ENCODE measurements at places on chromosomes 13 and 19.

DNA sequence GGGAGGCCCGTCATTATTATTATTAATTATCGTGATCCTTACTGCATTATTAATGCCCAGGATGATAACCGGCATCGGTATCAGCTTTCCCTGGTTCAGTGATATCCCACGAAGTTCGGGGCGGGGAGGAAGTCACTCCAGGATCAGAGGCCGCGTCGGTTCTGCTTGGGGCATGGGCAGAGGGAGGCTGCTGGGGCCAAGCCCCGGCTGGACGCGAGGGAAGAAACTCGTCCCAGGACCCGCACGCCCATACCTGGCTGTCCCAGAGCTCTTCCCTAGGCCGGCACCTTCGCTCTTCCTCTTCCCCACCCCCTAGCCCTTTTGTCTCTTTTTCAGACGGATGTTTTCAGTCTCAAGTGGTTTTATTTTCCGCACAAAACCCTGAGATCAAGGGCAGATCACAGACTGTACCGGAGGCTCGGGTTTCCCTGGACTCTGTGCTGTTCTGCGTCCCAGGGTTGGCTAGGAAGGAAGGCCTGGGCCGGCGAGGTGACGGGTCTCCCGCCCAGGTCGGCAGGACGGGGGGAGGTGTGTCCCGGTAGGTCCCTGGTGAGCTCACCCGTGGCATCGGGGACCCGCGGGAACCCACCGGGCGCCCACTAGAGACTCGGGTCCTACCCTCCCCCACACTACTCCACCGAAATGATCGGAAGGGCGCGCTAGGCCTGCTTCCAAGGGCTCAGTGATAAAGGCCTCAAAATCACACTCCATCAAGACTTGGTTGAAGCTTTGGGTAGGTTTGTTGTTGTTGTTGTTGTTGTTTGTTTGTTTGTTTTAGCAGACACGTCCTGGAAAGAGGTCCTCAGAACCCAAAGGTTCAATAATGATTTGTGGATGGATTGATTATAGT lies 7.9 kb downstream of the ZIC2 start:
- no peak for DNase-seq

DNA sequence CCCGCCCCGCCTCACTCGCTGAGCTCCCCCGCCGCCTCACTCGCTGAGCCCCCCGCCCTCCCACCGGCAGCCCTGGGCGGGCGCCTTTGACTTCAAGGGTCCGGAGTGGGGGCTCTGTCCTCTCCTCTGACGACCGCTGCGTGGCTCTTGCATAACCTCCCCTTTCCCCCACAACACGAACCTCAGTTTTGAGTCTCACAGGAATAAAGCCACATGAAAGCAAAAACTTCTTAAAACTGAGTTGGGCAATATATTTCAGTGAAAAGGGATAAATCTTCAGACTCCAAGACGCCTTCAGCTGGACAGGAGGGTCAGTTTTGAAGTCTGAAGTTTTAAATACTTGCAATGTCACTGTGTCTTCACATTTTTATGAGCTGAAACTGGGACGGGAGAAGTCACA lies 70.6 kb upstream of the C13orf46 start:
- DNase-seq, result no peak

GRCh38 chr13:24348797-24349515 lies 39.6 kb downstream of the C1QTNF9 start:
- no peak for DNase-seq

DNA sequence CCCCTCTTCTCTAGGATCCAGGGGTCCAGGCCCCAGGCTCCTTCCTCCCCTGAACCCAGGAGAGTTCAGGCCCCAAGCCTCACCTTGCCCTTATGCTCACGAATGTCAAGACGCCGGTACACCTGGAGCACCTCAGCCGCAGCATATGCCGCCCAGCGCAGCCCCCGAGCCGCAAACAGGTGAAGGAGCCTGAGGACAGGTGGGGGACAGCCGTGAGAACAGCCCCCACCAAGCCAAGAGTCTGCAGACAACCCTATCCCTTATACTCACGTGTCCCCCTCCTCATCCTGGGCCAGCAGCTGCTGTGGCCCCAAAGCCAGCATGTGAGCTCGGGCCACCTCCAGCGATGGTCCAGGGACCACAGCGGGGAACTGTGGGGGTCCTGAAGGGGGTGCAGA lies 3.7 kb downstream of the NFKBID start:
- no peak for DNase-seq

GRCh38 chr19:4557971-4558941 lies 1.2 kb downstream of the SEMA6B start:
- DNase-seq, result no peak

GRCh38 chr13:28299916-28300315 lies 161.6 kb downstream of the PAN3 start:
- DNase-seq, result no peak
